Neural progenitor cell (in vitro differentiated cells): ENCODE measurements at places on chromosomes 1 and 21.

DNA sequence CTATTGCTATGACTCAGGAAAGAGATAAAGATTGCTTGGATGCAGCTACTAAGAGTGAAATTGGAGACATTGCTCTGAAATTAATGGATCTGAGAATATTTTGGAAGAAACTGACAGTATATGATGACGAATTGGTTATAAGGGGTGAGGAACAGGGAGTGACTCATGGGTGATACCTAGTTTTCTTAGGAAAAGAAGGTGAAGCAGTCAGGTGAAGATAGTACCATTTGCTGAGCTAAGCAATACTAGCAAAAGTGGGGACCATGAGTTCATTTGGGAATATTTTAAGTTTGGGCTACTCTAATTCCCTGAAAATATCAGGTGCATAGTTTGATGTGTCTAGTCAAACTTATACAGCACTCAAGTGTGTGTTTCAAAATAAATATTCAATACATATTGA lies 260.1 kb upstream of the NFIA start:
- no peak for DNase-seq

- no peak for DNase-seq
Measured at GRCh38 chr1:234690872-234691271, 80.9 kb upstream of the IRF2BP2 start.

DNA sequence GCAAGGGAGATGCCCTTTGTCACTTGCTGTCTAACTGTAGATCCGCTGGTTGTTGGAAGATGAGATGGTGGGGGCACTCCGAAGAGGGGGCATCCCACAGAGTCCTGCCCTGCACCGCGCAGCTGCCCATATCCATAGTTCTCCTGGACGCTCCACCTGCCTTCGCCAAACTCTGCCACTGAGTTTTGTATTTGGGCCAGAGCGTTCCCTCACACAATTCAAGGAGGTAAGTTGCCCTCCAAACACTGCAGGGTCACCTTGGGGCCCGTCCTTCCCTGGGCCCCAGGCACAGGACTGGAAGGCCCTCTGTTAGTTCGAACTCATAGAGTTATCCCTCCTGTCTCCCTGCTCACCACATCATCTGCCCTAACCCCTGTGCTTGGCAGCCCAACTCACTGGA lies 22.1 kb downstream of the HYI start:
- no peak for DNase-seq

GRCh38 chr1:207854001-207854400 lies 56.9 kb downstream of the CD34 start:
- no peak for DNase-seq

GRCh38 chr1:226034482-226034881 lies 28.0 kb upstream of the H3-3A start:
- DNase-seq, result no peak

- DNase-seq, result no peak
Measured at GRCh38 chr1:160628799-160629263, 18.0 kb downstream of the SLAMF1 start.

GRCh38 chr1:150799089-150799488 lies 9.0 kb downstream of the CTSK start:
- no peak for DNase-seq

DNA sequence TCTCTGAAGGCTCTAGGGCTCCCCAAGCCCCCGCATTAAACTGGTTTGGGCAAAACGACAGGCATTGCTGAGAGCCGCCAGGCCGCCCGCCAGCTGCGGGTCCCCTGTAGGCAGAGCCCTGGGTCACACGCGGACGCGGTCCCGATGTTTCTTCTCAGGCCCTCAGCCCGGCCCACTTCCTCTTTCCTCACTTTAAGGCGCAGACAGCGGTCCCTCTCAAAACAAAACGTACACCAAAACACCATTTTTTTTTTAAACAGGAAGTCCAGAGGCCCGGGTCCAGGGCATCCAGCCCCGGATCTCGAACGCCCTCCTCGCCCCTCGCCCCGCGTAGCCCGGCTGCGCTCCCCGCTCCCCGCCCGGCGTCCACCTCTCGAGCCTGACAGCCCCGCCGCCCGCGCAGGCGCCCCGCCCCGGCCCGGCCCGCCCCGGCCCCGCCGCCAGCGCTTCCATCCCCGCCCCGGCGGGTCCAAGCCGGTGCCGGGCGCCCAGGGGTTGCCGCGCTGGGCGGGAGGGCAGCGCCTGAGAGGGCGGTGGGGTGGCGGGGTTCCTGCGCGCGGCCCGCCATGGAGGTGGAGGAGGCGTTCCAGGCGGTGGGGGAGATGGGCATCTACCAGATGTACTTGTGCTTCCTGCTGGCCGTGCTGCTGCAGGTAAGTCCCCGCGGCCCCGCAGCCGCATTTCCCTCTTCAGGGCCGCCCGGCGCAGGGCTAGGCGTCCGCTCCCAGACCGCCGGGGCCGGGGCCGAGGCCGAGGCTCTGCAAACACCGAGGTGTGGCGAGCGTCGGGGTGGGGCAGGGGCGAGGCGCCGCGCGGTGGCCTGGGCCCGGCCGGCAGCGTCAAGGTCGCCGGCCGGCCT lies at the start of gene SLC22A15:
Gene SLC22A15 (plus strand): TSS at position 452 of the 859 bp plus-strand sequence. CDS start 115 bp downstream, at position 567.
- peak; percentile 77 for DNase-seq

- no peak for DNase-seq
Measured at GRCh38 chr1:15022048-15022447, 131.5 kb upstream of the TMEM51 start.

- no peak for DNase-seq
Measured at GRCh38 chr1:160020196-160020595, 11.6 kb downstream of the PIGM start.

GRCh38 chr1:78088015-78088414 lies 42.2 kb downstream of the GIPC2 start:
- no peak for DNase-seq

DNA sequence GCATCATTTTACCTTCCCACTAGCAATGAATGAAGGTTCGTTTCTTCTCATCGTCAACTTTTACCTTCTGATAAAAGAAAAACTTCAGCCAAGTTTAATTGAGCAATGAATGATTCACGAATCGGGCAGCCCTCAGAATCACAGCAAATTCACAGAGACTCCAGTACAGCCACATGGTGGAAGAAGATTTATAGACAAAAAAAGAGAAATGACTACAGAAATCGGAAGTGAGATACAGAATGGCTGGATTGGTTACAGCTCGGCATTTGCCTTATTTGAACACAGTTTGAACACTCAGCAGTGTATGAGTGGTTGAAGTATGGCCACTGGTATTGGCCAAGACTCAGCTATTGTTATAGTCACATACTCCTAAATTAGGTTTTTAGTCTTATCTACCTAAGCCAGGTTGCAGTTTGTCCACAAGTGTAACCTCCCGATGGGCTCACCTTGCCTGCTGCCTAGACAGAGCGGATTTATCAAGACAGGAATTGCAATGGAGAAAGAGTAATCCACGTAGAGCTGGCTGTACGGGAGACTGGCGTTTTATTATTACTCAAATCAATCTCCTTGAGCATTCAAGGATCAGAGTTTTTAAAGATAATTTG lies 15.3 kb downstream of the AK4 start:
- DNase-seq, result no peak

GRCh38 chr1:15667362-15667761 lies 16.8 kb upstream of the PLEKHM2 start:
- DNase-seq, result no peak

- peak; percentile 82 for DNase-seq
Measured at GRCh38 chr1:18597160-18598042, 33.2 kb upstream of the PAX7 start.

GRCh38 chr1:225460737-225461532 lies 33.1 kb upstream of the LBR start:
- no peak for DNase-seq

DNA sequence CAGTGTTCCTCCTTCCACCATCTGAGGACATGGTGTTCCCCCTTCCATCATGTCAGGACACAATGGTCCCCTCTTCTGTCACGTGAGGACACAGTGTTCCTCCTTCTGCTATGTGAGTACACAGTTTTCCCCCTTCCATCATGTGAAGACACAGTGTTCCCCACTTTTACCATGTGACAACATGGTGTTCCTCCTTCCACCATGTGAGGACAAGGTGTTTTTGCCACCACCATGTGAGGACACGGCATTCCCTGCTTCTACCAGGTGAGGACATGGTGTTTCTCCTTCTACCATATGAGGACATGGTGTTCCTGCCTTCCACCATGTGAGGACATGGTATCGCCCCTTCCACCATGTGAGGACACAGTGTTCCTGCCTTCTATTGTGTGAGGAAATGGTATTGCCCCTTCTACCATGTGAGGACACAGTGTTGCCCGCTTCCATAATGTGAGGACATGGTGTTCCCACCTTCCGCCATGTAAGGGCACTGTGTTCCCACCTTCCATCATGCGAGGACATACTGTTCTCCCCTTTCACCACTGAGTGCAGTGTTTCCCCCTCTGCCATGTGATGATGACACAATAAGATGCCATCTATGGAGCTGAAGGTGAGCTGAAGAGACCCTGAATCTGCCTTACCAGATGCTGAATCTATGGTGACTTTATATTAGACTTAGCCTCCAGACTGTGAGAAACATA lies 132.3 kb downstream of the FCRL5 start:
- no peak for DNase-seq

DNA sequence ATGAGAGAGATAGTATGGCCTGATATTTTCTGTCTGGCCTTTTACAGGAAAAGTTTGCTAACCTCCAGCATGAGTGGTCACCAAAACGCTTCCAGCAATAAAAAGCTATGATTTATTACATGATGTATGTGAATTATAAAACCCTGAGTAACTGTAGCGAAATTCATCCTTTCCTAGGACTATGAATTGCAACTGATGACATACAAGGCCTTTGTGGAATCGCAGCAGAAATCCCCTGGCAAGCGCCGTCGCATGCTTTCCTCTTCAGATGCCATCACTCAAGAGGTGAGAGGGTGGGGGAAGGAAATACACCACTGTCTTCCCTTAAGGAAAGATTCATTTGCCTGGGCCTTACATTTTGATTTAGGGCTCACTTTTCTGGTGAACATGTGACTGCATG lies 117.9 kb downstream of the MACF1 start:
- DNase-seq, result no peak

DNA sequence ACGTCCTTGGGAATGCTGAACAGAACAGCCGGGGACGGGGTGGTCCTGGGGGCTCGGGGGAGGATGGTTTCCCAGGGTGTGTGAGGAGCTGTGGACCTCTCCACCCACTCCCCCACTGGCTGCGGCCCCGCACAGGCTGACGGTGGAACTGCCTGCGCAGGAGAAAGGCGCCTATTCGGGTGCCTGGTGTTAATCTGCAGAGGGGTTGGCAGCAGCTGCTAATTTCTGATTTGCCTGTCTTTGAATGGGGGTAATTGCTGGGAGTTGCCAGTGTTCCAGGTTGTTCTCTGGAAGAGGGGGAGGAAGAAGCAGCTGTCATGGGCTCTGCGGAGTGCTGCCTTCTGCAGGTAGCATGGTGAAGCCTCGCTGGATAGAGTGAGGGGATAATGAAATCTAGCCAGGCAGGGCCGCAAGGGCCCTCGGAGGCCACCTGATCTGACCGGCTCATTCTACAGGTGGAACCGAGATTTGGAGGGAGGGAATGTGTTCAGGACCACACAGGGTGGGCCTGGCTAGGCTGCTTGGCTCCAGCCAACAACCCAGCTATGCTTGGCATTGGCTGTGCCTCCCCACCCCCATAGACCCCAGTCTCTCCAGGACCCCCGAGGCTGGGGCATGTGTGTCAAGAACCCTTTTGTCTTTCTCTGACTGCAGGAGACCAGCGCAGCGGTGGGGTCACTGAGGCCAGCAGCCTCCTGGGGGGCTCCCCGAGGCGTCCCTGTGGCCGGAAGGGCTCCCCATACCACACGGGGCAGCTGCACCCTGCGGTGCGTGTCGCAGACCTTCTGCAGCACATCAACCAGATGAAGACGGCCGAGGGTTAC lies 67.1 kb downstream of the PTPRU start:
- no peak for DNase-seq

GRCh38 chr1:84715342-84716019 lies 25.2 kb upstream of the SSX2IP start:
- DNase-seq, result peak; percentile 77

- peak; percentile 60 for DNase-seq
Measured at GRCh38 chr1:6420454-6421042, 829 bp upstream of the HES2 start.

GRCh38 chr1:115293899-115294298 lies 44.1 kb downstream of the NGF start:
- no peak for DNase-seq

DNA sequence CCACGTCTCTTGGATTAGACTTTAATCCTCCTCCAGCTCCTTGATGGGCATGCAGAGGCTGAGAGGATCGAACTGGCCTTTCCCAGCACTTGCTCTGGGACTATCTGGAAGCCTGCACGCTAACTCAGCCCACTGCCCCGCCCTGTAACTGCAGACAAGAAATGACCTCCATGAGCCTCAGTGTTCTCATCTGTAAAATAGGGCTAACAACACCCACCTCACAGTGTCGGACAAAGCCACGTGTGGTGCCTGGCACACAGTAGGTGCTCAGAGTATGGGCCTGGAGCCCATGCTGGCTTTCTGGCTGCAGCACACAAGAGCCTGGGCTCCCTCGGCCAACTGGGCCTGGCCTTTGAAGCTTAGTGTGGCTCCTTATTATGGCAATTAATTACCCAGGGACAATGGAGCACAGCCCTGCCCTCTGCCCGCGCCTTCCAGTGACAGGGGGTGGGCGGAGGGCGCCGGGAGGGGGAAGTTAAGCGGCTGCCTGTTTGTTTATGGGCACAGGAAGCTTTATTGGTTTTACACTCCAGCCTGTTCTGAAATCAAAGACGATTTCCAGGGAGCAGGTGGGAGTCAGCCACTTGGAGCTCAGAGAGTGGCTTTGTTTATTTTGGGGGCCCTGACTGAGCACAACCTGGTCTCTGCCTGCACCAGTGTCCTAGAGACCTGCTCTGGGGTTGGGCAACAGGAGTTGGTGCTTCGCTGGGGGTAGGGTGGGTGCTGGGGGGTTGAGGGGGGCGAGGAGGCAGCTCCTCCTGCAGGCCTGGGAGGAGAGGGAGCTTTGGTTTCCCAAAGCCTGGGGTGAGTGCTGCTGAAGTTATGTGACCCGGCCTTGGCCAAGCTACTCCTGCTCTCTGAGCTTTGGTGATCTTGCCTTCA lies 31.0 kb downstream of the PAX7 start:
- DNase-seq, result peak; percentile 73

DNA sequence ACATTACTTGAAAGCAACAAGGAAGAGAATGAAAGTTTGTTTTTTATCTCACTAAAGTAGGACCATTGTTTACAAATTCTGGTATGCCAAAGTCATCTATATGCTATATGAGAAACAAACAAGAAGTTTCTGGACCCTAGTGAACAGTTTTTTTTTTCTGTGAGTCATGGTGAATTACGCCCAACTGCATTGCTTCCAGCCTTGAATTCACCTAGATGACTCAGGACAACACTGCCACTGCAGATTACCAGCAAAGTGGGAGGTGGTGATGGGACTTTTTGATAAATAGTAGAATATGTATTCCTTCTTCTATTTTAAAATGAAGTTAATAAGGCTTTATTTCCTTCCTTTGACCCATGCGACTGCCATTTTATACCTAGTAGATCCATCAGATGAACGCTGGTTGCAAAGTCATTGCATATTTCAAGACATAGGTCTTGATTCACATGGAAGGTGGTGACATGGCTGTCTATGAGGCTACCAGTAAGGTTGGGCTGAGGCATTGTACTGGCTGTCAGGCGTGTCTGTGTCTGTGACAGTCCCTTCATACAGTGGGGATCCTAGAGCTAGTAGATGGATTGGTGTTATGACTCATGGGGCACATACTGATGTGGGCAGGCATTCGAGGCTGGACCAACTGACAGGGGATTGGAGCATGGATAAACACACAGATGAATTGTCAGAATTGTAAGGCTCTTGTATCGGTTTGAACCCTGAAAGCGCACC lies 49.1 kb upstream of the APOBEC4 start:
- DNase-seq, result no peak
